ENCODE measurements at places on chromosomes 4 and X. TPM values are rescaled to one million over a fixed set of nuclear protein-coding genes. Genes with fewer than 3 reads are reported as not detected.

PABPC1L2B gene
- total RNA-seq, result not detected

IGBP1 gene
- total RNA-seq, result 43.0 TPM

PLRG1 gene
- 54.0 TPM for total RNA-seq

HGFAC gene
- total RNA-seq, result not detected

GPAT3 gene
- total RNA-seq, result 45.9 TPM

STPG2 gene
- not detected for total RNA-seq

UBE2K gene
- 26.1 TPM for total RNA-seq

TMPRSS11A gene
- not detected for total RNA-seq

DNA sequence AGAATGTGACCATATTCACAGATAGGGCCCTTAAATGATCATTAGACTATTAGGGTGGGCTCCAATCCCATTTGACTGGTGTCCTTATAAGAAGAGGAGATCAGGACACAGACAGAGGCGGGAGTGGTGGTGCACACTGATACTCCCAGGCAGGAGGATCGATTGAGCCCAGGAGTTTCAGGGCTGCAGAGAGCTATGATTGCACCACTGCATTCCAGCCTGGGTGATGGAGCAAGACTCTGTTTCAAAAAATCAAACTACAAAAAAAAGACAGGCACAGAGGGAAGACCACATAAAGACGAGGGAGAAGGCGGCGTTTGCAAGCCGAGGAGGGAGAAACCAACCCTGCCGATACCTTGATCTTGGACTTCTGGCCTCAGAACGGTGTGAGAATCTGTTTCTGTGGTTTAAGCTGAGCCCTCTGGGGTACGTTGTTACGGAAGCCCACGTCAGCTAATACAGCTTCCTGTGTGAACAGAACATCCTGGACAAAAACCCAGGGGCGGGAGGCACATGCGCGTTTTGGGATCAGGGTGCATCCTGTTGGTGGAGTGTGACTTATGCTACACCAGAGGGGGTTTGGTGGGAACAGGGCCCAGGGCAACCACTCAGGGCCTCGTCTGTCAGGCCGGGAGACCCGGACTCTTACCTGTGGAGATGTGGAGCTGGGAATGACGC, 211.8 kb upstream of the PSAPL1 start:
- DNase-seq, result no peak

DNA sequence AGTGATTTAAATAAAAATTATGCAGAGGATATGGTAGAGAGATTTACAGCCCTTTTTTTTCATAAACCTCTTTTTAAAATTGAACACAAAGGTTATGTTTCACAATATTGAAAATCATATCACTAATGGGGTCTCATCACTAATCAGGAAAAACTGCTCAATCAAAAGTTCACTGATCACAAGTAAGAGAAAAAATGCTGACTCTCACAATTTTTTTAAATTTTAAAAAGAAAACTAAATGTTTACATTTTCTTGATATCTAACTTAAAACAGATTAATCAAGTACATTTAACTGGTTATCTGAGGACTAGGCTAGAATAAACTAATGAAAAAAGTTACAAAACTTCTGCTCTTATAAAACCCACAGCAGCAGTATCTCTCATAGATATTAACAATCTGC, 8.5 kb downstream of the LAMTOR3 start:
- DNase-seq, result no peak

- DNase-seq, result no peak
Measured at GRCh38 chrX:72666451-72666850, 47.7 kb downstream of the PHKA1 start.
